ENCODE measurements at places on chromosomes 7 and 10. TPM values are rescaled to one million over a fixed set of nuclear protein-coding genes. Genes with fewer than 3 reads are reported as not detected.

DNA sequence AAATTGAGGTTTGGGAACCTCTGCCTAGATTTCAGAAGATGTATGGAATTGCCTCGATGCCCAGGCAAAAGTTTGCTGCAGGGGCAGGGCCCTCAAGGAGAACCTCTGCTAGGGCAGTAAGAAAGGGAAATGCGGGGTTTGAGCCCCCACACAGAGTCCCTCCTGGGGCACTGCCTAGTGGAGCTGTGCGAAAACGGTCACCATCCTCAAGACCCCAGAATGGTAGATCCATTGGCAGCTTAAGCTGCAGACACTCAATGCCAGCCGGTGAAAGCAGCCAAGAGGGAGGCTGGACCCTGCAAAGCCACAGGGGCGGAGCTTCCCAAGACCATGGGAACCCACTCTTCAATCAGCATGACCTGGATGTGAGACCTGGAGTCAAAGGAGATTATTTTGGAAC, 15.0 kb upstream of the TFEC start:
- no peak for DNase-seq

GRCh38 chr7:91343996-91344629, 79.9 kb downstream of the FZD1 start:
- DNase-seq: no peak

- DNase-seq: no peak
These were observed 2.0 kb upstream of the BLVRA start for GRCh38 chr7:43756368-43757072.

GRCh38 chr10:86149257-86149656, 217.3 kb downstream of the GRID1 start:
- no peak for DNase-seq

- no peak for DNase-seq
These were observed 20.5 kb downstream of the DIP2C start for GRCh38 chr10:668786-669485.

GRCh38 chr10:50316174-50316573, 64.9 kb upstream of the ASAH2 start:
- no peak for DNase-seq

DNA sequence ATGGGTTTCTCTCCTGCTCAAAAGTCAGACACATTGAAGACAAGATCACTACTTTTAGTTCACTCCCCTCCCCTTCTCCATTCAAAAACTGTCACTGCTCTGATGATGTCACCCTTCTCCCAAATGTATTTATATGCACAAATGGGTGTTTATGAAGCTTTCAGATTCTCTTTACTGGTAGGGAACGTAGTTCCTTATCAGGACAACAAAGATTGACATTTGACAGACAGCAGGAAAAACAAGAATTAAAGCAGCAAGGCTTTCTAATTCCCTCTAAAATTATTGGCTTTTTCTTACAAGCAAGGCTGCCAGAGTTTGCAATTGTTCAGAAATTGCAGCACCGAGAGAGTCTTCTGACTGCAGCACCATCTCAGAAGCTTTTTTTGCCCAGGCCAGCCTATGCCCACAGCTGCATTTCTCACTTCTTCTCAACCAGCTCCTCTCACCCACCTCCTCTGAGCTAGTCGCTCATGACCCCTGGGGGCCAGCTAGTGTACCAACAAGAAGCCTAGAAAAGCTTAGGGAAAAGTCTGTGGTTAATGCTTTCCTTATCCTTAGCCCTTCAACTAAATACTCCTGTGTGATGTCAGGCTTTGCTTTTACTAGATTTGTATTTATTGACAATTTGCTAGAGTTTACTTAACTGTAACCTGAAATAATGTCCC, 265.1 kb downstream of the HTR7 start:
- peak; percentile 29 for DNase-seq

DNA sequence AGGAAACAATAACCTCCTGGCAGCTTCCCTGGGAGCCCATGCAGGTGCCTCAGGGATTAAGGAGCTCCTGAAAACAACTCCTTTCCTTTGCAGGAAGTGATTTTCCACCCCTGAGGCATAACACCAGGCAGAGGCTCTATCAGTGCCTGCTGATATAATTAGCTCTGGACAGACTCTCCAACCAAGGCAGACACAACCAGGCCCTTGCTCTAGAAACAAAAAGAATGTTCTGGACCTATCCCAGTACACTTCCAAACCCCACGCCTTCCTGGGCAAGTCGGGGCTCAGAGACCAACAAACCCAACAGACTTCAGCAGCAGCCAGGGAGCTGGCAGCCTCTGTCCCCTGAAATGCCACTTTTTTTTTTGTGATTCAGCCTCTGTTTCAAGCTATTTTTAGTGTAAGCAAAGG, 247.1 kb downstream of the KCNMA1 start:
- no peak for DNase-seq

DNA sequence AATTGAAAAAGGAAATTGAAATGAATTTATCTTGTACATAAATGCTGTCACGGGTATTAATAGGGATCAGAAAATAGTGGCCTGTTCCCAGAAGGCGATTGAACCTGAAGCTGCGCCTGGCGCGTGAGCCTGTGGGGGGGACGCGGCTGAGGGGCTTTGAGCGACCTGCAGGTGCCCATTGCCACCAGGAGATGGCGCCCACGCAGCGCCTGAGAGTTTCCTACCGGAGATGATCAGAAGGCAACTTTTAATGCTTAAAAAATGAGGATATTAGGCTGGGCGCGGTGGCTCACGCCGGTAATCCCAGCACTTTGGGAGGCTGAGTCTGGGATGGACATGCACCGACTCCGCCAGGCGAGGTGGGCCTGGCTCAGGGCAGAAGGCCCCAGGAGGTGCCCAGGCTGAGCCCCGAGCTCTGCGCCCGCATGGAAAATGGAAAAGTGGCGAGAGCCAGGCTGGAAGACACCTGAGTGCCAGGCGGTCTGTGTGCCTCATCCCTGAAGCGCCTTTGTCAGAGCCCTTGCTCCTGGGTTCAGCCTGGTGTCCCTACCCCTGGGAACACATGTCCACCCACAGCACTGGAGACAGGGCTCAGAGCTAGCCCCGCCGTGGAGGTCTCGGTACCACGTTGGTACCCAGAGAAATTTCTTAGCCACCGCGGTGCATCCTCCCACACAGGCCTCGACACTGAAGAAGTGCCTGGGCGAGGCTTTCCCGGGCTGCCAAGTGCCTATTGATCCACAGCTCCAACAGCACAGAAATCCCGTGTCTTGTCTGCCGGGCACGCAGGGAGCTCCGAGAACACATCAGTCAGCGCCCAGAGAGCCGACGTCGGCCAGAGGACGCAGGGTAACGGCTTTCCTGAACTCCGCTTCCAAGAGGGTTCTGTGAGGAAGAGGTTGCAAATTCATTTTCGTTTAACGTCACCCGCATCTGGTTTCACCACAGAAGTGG, 117.4 kb downstream of the INPP5A start:
- peak; percentile 61 for DNase-seq

GRCh38 chr10:96992721-96993120, 160.6 kb downstream of the LCOR start:
- DNase-seq: no peak

GRCh38 chr7:85711894-85712293, 525.0 kb upstream of the SEMA3D start:
- DNase-seq: no peak

DNA sequence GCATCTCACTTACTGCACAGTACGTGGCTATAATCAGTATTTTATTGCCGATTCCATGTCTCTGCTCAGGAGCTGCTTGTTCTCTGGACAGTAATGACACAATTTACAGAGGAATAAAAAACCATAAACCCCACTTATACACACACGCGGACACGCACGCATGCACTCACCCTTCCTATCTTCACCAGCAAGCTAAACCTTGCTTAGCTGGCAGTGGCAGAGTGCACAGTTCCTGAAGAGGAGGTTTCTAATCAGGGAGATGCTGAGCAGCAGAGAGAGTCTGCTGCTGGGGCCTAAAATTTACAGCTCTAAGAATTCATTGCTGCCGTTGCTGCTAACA, 66.3 kb downstream of the SND1 start:
- no peak for DNase-seq

DNA sequence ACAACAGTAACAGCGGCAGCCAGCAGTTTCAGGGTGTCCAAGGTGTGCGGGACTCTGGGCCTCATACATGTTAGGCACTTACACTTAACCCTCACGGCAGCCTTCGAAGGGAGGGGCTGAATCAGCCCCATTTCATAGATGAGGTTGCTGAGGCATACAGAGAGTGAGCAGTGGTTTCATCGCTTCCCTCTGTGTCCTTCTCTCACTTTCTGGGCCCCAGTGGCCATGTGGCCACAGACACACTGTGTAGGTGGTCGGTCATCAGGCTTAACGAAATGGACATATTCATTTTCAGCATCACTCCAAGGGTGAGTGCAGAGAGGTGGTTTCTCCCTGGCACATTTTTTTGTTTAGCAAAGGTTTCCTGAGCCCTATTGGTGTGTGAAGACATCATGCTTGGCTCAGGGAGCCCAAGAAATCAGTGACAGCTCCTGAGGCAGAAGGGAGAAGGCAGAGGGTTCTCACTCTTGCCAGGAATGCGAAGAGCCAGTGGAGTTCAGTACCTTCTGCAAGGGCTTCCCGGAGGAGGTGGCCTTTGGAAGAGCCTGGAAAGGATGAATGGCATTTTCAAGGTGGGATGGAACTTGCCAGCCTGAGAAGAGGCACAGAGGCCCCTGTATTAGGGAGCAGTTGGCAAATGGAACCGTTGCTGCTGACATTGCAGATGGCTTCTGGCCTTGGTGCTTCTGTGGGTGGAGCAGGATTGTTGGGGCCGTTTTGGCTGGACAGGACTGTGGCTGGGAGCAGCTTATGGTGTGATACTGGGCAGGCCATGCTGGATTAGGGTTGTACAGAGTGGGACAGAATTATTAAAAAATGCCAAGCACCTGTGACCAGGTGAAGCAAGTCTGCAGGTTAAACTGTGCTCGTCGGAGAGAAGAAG, 61.7 kb upstream of the PPIF start:
- no peak for DNase-seq

Gene LOXL4
- polyA plus RNA-seq: 3.7 TPM

Gene STEAP2
- polyA plus RNA-seq: 11.3 TPM

Gene NEURL1
- 1.9 TPM for polyA plus RNA-seq

Gene CNTNAP2
- polyA plus RNA-seq: 15.2 TPM

Gene DNAJB12
- 39.2 TPM for polyA plus RNA-seq

Gene CARD11
- polyA plus RNA-seq: 1.6 TPM

Gene EPO
- 0.16 TPM for polyA plus RNA-seq

Gene AKR1D1
- 0.34 TPM for polyA plus RNA-seq

Gene RAB19
- 2.2 TPM for polyA plus RNA-seq
